ENCODE measurements at places on chromosomes 11 and 22.

DNA sequence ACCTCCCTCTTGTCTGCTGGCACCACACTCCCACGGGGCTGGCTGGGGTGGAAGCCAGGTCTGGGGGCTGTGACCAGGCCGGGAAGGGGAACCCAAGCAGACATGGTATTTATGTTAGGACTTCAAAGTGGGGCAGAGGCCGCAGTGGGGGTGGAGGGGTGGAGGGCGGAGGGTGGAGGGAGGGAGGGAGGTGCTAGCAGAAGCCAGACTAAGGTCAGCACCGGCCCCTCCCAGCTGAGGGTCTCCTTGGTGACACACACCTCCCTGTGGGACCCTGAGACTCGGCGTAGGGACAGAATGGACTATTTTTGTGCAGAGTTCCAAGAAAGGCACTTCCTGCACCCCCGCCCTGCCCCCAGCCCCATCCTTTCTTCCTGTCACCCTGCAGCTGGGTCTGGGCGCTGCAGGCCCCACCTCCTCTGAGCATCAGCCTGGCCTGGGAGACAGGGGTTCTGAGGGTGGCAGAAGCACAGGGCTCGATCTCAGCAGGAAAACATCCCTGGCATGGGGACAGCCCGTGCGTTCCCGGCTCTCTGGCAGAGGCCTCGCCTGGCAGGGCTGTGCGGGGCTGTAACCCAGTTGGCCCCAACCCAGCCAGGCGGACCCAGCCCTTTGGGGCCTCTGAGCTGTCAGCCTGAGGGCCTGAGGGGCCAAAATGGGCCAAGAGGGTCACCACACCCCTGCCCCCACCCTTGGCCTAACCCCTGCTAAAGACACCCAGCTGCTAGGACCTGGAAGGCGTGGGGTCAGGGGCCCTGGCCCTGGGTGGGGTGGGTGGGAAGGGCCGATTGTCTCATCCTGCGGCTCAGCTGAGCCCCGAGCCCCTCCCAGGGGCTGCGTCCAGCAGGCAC, 9.6 kb upstream of the CD248 start:
- peak; percentile 88 for DNase-seq

DNA sequence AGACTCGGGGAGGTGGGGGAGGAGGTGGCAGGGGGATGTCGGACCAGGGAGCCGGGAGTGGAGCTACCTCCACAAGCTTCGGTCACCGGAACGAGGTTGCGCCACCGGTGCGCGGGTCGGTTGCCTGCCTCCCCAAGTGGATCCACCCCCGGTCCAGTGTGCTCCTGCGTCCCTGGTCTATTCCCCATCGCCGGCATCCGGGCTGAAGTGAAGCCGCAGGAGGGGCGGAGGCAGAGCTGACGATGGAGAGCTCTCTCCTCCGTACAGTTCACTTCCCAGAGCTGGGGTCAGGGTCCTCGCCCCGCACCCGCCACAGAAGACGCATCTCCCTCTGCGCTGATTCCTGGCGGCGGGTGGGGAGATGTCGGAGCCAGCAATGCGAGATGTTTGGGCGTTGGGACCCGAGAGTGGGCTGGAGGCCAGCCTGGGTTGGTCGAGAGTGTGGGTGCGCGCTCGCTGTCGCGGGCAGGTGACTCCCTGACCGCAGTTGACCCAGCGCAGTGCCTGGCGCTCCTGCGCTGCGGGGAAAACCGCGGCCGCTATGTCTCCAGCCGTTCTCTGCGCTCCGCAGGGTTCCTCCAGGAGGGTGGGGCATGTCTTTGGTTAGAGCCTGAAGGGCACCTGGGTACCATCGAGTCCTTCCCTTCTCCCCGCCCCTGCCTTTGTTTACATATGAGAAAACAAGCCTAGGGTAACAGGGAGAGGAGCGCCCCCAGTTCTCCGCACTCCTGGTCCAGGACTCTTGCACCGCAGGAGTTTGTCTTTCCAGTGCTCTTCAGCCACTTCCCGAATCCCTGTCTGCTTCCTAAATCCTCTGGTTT, 1.7 kb downstream of the C11orf96 start:
- no peak for DNase-seq

- DNase-seq, result peak; percentile 75
Observed at GRCh38 chr22:30005213-30005857, 74.9 kb upstream of the HORMAD2 start.

DNA sequence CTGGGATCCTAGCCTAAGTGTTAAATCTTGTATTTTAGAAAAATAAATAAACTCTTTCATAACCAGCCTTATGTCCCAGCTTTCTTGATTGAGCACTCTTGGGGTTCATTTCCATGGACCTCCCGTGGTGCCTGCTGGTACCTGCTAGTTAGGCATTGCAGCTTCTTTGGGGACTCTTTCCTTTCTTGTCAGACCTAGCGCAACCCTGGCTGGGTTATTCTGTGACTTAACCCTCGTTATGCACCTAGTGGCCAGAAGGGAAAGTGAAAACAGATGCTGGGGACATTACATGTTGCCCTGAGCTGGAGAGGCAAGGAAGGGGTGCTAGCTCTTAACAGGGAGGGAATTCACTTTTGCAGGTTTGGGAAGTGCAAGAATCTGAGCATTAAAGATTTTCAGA, 46.8 kb downstream of the APIP start:
- DNase-seq, result no peak

DNA sequence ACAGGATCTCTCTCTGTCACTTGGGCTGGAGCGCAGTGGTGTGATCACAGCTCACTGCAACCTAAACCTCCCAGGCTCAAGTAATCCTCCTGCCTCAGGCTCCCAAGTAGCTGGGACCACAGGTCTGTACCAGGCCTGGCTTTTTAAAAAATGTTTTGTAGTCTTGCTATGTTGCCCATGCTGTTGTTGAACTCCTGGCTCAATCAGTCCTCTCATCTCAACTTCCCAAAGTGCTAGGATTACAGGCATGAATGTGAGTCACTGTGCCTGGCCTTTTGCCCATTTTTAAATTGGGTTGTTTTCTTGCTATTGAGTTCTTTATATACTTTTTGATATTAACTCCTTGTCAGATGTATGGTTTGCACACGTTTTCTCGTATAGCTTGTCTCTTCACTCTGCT, 33.0 kb upstream of the PITPNB start:
- DNase-seq, result peak; percentile 68

DNA sequence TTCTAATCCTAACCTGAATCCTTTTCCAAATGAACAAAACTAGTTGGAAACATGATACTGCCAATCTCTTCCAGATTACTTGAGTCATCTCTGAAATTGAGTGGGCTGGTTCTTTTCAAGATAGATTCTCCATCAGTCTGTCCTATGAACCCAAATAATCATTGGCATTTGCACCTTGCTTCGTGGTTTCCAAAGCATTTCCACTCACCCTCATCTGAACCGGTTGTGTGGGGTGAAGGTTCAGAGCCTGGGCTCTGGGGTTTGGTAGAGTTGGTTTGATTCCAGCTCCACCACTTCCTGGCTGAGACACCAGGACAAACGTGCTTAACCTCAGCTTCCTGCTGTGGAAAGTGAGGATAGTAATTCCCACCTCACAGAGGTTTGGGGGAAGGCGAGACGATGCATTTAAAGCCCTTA, 206.4 kb upstream of the E2F8 start:
- DNase-seq, result peak; percentile 65

DNA sequence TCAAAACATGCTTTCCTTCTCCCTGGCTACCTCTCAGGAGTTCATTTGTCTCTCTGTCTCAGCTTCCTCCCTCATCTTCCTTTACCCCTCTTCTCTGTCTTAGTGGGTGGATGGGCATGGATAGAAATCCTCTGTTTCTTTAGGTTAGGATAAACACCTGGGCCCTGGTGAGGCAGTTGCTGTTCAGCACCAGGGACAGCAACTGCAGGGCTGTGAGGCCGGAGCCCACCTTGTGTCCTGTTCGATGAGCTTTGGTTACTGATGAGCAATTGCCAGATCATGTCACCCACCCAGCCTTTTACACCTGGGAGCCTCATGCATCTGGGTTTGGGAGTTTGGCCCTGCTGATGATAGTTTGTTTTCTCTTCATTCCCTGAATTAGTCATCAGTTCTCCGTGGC, 6.1 kb upstream of the CRYBB3 start:
- DNase-seq, result no peak

GRCh38 chr11:11572386-11572785, 49.4 kb downstream of the GALNT18 start:
- no peak for DNase-seq

- no peak for DNase-seq
Observed at GRCh38 chr22:48378673-48379072, 1449.0 kb downstream of the BRD1 start.

DNA sequence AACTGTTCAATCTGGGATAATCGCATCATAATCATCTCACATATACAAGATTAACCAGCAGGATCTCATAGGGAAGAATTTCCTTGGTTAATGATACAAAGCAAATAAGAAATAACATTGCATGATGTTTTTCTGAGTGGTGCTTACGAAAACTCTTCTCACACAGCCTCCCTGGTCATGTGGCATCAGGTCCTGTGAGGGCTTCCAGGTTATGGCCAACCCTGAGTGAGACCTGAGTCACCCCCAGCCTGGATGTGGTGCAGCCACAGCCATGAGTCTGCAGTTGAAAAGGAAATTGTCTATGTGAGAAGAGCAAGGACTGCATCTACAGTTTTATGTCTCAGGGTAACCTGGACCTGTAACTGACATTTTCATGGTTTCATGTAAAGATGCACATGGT, 90.5 kb upstream of the XKR3 start:
- DNase-seq, result no peak

DNA sequence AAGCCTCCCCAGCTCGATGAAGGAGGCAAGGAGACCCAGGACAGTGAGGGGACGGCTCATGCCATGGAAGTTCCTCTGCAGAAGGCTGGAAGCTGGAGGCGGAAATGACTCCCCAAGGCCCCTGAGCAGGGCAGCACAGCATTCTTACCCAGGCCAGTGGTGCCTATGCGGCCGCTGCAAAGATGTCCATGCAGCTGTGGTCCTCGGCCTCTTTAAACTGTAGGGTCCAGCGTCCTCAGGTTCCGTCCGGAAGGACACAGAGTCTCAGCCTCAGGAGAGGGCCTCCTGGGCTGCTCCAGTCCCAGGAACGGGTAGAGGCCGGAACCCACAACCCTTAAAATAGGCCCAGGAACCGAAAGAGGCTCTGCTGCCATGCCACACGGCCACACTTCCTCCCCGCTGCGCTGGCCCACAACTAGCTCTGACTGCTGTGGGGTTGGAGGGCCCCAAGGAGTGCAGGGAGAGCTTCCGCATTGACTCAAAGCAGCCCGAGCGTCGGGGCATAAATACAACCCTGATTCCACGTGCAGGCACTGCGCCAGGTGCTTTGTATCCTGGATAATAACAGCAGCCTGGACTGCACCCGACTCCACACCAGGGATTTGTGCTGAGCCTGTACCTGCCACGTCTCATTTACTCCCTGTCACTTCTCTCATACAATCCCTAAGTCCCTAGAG, 5.5 kb downstream of the KIAA0930 start:
- DNase-seq, result no peak

DNA sequence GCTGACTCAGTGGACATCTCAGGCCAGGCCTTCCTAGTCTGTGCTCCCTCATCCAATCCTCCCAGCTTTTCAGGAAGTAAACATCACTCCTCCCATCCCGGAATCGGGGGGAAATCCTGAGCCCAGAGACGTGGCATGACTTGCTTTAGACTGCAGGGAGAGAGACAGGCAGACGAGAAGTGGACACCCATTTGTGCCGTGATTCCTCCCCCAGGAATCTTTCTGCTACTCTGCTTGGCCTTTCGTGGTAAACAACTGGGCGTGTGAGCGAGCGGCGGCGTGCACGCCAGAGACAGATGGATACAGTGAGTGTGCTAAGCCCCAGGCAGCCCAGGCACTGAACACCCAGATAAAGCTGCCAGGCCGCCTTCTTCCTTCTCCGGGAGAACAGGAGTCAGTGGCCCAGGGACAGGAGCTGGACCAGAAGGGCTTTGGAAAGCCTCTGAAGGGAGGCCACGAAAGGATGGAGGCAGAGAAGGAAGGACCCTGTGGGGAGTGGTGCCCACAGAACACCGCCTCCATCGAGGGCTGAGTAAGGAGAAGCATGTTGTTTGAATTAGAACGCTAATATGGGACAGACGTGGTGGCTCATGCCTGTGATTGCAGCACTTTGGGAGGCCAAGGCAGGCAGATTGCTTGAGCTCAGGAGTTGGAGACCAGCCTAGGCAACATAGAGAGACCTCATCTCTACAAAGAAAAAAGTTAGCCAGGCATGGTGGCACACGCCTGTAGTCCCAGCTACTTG, 53.0 kb upstream of the PRR5 start:
- peak; percentile 84 for DNase-seq

All from EL (cell line).